Immature natural killer cell (primary cell): ENCODE measurements at places on chromosomes 1 and 21. TPM values are rescaled to one million over a fixed set of nuclear protein-coding genes. Genes with fewer than 3 reads are reported as not detected.

The SPATA21 gene
- not detected for polyA plus RNA-seq

The C1orf167 gene
- polyA plus RNA-seq: 3.0 TPM

The PEX14 gene
- polyA plus RNA-seq: 7.5 TPM

The IL19 gene
- polyA plus RNA-seq: not detected

The CD101 gene
- polyA plus RNA-seq: 0.52 TPM

The OXCT2 gene
- polyA plus RNA-seq: 0.24 TPM

The CFAP141 gene
- polyA plus RNA-seq: not detected
